Stimulated activated CD4-positive, alpha-beta T cell treated with anti-CD3 and anti-CD28 coated beads, Interleukin-4, amount 100 ng/mL, for 1 hour (primary cell): ENCODE measurements at places on chromosomes 16 and 17.

GRCh38 chr17:80180192-80180591 lies 10.4 kb downstream of the CARD14 start:
- no peak for DNase-seq

DNA sequence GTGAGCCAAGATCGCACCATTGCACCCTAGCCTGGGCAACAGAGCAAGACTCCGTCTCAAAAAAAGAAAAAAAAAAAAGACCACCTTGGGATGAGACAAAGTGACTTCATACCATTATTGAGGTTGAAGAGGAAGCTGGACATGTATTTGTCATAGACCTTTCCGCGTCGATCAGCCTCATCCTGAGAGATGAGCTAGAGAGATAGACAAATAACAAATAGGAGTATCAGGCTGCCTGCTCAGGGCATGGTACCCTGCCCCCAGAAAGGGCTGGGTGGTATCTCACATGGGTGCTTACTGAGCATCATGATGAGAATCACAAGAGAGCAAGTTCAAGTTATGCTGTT lies 22.1 kb downstream of the CNTNAP1 start:
- DNase-seq = no peak

GRCh38 chr16:31088459-31089183 lies at the start of gene PRSS53:
Gene PRSS53, minus strand, starts transcription at chr16:31088943. Its CDS starts 134 bp downstream, at chr16:31088809.
- DNase-seq = no peak

GRCh38 chr17:77888242-77889134 lies 70.0 kb upstream of the TNRC6C start:
- no peak for DNase-seq

DNA sequence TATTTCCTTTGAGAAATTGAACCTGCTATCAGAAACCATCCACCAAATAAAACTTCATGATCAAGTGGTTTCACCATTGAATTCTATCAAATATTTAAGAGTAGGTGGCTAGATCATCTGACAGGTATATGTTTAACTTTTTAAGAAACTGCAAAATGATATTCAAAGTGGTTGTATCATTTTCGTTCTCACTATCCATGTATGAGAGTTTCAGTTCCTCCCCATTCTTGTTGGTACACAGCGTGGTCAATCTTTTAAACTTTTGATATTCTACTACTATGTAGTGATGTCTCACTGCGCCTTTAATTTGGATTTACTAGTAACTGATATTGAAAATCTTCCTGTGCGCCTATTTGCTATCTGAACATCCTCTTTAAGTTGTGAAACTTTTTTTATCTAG lies 163.7 kb downstream of the CYB561 start:
- no peak for DNase-seq
